NCI-H187 (cell line): ENCODE measurements at places on chromosomes 7 and 10.

DNA sequence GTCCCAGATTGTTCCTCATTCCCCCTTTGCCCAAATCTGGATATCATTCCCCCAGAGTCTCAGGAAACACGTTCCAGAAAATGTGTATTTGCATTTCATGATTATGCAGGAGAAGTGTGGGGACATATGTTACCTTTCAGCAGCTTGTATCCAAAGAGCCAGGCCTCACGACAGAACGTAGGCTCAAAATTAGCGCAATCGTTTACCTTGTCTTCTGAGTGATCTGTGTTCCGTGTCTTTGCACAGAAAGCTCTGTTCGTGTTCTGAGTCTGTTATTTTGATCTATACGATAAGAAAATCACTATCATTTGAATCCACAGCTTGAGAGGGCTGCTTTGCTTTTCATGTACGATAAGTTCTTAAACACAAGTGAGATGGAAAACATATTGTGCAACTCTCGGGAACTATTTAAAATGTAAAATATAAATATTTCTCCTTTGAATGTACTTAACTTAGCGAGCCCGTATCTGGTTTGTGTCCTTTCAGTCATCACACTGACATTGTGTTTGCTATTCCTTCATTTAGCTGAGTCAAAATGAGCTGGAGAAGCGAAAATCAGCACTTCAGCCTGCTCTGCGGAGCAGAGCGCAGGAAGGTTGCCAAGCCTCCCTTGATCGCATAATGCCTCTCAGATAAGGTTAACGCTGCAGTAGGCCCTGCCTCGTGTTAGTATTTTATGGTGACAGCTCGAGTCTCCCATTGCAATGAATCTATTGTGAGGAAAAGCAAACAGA is 80.2 kb upstream of the CACNB2 start:
- DNase-seq, result no peak

DNA sequence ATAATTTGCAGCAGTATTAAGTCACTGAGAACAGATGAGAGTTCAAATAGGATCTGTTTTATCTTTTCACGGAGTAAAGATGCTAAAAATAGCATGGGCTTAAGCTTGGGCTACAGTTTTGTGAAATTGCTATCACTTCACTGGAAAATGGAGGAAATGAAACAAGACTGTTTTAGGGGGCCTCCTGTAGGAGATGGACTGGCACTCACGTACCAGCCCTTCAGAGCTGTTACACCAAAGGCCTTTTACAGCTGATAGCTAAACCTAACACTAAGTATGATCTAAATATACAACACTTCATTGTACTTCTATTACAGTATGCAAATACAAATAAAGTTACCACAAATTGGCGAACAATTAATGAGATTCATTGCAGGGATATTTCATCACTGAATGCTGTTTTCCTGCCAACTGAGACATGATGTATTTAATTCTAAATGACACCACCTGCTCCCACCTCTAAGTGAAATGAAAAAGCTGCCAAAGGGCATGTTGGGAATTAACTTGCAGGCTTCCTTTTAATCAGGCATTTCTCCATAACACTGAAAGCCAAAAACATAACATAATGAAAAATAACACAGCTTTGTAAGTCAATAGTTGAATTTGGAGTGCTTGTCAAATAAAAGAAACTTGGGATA is 304.5 kb upstream of the LRRN3 start:
- DNase-seq, result no peak

- no peak for DNase-seq
These were observed 6.9 kb downstream of the SERPINE1 start for GRCh38 chr7:101133621-101134398.

DNA sequence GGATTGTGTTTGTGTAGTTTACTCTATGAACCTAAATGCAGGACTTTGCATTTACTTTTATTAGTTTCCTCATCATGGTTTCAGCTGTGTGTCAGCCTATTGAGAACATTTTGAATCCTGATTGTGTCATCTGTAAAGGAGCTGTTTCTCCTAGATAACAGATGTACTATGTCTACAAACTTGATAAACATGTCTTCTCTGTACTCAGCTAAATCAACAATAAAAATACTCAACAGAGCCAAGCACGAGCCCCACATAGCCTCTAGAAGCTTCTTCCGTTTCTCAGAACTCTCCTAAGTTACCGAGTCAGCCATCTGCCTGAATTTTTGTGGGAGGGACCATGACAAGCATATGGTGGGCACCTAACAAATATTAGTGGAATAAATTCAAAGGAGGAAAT is 234.7 kb downstream of the SKAP2 start:
- DNase-seq, result no peak
